HL-60 (cell line): ENCODE measurements at places on chromosomes 5 and 9.

- no peak for DNase-seq
These were observed 56.3 kb downstream of the CRB2 start for GRCh38 chr9:123412171-123412820.

DNA sequence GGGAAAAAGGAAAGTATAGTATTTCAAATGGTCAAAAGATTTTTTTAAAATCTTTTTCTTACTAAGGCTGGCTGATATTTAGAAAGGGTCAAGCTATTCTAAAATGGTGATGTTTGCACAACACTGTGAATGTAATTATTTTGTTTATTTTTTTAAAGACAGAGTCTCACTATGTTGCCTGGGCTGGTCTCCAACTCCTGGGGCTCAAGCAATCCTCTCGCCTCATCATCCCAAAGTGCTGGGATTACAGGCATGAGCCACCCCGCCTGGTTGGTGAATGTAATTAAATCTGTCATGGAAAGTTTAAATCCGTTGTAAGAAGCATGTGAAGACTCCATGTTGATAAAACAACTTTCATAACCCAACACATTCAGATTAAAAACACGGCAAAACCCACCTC lies 2.6 kb downstream of the UBTD2 start:
- no peak for DNase-seq

- no peak for DNase-seq
These were observed 137.7 kb downstream of the CNTLN start for GRCh38 chr9:17272536-17272935.

- DNase-seq, result no peak
These were observed 5.6 kb upstream of the GLE1 start for GRCh38 chr9:128498911-128499310.

DNA sequence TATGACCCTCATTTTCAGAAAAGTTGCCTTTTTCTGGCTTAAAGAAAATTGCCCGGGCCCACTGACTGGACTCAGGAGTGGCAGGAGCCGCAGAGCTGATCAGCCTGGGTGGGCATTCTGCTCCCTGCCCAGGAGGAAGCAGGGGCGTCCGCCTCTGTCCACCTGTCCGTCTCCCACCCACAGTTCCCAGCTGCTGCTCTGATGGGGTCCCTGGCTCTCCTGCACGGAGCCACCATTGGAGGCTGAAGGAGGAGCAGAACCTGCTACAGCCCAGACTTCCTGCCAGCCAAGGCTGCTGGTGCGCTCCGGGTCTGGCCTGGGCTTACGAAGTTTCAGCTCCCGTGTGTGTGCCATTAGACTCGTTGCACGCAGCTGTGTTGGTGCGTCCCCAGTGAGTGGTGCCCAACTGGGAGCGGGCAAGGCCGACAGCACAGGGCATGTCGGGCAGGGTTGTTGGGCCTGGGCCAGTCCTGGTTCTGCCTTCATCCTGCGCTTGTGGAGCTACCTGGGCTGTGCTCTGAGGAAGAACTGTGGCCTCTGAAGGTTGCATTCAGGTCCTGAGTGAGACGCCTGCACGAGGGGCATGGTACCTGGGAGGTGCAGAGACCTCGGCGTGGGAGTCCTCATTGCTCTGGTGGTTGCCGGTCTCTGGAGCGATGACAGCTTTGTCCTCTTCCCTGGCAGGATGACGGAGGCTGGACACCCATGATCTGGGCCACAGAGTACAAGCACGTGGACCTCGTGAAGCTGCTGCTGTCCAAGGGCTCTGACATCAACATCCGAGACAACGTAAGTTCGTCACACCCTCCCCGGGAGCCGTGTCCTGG lies 77.2 kb upstream of the CACNA1B start:
- no peak for DNase-seq

DNA sequence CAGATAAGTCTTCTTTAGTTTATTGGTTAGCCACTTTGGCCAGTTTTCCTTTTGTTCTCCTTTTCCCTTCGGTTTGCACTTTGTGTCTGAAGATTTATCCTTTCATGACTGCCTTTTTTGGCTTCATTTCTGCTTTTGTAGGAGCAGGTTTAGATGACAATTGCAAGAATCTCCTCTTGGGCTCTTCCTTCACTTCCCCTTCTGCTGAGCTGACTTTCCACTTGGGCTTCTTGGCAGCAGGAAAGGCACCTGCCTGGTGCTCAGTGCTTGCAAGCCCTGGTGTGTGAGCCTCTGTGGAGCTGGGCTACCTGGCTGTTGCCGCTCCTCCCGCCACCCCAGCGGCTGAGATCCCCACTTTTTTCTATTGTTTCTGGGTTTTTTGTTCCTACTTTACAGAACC lies 7.3 kb downstream of the CCDC112 start:
- no peak for DNase-seq

DNA sequence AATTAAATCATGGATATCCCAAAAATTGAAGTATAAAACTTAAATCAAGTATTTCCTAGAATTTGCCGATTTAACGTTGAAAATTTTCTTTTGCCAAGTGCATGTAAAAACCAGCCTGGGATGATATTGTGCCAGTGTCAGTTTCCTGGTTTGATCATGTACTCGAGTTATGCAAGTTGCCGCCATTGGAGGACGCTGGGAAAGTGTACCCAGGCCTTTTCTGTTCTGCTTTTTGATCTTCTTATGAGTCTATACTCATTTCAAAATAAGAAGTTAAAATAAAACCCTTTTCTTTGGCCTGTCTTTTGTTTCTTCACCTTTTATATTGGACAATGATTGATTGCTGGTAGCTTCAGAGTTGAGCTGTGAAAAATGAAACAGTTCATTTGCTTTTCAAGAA lies 93.1 kb upstream of the NFIL3 start:
- no peak for DNase-seq

GRCh38 chr5:115702025-115702424 lies 76.2 kb upstream of the TMED7 start:
- DNase-seq, result no peak

DNA sequence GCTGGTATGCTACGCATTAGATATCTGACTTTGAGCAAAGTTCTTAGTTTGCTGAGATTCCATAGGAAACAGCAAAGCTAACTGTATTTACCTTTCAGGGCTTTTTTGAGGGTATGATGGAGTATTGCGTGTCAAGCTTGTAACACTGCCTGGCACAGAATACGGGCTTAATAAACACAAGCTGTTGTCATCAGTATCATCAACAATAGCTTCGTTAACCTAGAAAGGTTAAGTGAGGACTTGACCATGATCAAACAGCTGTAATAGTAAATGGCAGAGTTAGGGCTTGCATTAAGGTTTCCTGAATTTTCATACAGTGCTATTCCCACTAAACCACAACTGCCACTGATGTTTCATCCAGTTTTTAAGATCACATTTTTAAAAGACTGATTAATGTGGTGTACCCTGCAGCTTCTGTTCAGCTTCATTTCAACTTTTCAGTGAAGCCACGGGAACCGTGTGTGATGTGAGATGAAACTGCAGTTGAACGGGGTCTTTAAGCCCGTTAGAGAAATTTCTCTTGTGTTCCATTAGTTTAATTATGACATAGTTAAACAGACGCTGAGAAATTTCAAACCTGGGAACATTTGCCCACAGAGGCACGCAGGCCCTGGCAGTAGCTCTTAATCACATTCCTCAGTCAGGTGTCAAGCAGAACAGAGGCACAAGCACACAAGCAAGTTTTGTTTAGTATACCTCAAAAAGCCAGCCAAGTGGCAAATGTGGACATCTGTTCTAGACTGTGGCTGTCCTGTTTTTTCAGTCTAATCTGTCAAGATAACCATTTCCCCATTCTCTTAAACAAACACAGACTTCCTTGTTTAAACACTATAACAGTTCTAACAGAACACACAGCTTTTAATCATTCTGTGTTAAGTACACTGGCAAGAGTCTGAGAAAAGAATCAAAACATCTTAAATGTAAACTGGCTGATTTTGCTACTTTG lies 147.1 kb downstream of the ZNF608 start:
- no peak for DNase-seq

GRCh38 chr5:168467755-168468330 lies 18.4 kb upstream of the RARS1 start:
- DNase-seq, result no peak

DNA sequence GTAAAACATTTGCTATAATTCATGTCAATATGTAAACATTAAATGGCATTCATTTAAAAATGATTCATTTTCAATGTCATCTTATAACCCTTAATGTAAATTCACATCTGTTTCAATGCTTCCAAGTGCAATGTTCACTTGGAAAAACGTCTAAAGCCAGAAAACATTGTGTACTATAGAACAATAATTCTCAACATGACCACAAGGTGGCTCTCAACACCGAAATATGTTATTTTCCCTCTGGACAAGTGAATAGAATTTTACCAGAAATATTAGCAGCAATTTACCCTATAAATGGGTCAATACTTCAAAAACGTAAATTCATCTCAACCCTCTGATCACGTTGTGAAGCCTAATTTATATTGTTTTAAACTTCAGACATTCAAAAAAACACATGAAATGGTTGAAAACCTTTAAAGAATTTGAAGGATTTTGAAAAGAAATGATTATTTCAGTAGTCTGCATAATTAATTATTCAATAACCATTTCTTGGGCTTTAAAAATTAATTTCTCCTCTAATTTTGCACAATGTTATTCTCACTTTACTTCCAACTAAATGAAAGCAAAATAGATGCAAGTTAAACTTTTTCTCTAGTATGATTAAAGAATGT lies 11.0 kb downstream of the CDH10 start:
- DNase-seq, result no peak

DNA sequence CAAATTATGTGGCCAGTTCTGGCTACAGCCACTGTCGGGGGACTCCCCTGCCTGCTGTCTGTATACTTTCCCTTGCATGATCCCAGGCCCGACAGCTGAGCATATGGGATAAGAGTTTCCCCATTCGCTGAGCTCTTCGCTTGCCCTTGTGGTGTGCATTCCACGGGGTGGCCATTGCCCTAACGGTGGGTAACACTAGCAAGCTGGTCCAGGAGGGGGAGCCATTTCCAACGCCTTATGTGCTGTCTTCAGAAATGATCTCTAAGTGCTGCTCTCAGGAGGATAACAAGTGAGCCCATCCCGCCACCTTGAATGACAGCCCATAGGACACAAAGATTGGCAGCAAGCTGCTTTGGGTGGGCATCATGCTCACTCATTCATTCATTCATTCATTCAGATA lies 190.9 kb downstream of the FSTL4 start:
- DNase-seq, result no peak

DNA sequence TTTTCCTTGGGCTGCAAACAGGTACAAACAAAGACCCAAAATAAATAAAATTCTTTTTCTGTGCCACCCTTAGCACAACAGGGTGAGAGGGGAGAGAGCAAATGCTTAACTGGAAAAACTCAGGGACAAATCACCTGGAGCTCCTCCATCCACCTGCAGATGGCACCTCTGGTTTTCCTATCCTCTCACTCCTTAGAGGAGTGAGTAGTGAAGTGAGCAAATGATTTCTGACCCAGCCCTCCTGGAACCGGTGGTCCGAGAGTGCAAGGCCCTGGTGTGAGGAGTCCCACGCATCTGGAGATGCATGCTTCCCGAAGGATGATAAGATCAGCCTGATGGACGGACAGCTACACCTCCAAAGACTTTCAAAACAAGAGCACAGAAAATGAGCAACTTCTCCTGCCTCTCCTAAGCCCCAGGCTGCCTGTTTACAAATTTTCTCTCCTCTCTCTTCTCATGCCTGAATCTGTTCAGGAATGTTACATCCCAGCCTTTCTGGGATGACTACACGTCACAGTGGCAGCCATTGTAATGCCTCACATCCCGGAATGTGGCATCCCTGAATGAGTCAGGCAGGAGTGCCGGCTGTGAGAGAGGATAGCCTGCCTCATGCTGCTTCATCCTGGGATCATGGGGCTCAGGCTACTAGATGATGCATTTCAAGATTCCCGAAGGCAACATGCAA lies 86.4 kb downstream of the ADRB2 start:
- DNase-seq, result no peak

DNA sequence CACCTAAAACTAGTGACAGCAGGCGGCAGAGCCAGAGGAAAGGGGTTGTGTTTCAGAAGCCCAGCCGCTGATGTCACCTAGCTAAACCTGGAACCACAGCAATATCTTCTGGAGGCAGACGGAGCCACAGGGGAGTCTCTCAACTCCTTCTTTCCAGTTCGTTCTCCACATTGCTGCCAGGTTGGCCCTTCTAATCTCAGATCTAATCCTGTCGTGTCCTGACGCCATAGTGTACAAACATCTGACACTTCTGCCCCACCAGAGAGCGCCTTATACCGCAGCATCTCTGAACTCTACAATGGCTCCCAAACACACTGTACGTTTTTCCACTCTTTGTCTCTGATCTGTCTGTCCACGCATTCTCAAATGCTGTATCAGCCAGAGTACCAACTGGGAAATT lies 240.0 kb downstream of the SMARCA2 start:
- no peak for DNase-seq

GRCh38 chr9:135198586-135199285 lies 111.3 kb downstream of the OLFM1 start:
- DNase-seq, result no peak

DNA sequence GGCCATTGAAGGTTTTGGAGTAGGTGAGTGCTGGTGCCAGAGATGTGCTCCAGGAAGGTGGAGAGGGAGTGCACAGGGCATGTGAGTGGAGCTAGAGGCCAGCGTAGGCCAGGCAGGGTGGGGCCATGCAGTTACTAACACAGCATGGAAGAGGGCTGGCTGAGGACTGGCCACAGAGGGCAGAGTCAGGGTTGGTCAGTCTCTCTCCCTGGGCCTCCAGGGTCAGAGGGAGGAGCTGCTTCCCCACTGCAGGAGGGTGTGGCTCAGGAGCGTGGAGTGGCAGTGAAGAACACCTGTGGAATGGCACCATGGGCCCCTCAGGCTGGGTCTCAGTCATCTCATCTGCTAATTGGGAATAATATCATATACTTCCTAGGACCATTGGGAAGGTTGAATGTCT lies 167.7 kb downstream of the MACROH2A1 start:
- no peak for DNase-seq

- no peak for DNase-seq
These were observed 457.9 kb upstream of the PTGER4 start for GRCh38 chr5:40221796-40222195.

- no peak for DNase-seq
These were observed 45.2 kb upstream of the ZFAND5 start for GRCh38 chr9:72410214-72410613.

GRCh38 chr9:100465761-100466160 lies 7.2 kb upstream of the TMEFF1 start:
- DNase-seq, result no peak
